ENCODE measurements at places on chromosomes 4 and X.

DNA sequence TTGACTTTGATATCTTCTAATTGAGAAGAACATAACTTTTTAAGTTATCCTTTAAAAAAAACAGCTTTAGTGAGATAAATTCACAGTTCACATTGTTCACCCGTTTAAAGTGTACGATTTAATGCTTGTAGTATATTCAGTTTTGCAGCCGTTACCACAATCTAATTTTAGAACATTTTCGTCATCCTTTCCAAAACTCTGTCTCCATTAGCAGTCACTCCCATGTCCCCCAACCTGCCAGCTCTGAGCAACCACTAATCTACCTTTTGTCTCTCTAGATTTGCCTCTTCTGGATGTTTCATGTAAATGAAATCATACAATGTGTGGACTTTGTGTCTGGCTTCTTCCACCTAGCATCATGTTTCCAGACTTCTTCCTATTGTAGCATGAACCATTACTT is 38.6 kb downstream of the CLCN4 start:
- DNase-seq, result no peak

DNA sequence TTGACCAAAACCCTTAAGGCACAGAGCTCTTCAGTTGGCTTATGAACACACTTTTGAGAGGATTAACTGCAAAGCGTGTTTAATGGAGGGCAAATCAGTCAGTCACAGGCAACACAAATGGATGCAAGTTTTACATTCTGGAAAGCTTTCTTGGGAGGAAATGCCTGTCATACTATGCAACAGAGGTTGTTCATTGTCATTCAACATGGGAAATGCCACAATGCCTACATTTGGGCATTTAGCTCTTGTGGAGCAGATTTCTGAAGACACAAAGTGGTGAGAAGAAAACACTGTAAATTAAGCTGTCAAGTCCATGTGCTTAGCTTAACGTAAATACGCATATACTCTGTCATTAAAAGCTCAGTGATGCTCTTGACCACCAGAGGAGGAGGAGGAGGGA is 41.1 kb downstream of the CBLL2 start:
- DNase-seq, result no peak

- DNase-seq, result peak; percentile 62
Measured at GRCh38 chrX:40471965-40472648, 108.7 kb upstream of the ATP6AP2 start.

DNA sequence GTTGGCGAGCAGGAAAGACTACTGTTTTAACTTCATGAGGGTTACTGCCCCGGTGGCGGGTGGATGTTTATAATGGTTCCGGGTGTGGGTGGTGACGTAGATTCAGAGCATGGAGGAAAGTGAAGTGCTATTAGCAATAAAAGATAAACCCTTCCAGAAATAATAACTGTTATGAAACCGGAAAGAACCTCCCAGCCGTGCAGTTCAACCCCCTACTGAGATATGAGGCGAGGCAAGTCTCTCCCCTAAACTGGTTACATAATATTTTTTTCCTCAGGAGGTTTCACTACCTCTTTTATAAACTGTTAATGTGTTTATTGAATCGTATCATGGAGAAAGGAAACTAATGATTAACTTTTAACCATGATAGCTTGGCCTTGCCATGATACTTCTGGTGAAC is 33.9 kb upstream of the STIM2 start:
- DNase-seq, result no peak

- DNase-seq, result peak; percentile 68
Measured at GRCh38 chr4:17494258-17495190, 17.4 kb downstream of the QDPR start.

- DNase-seq, result no peak
Measured at GRCh38 chr4:158274636-158275035, 64.3 kb downstream of the TMEM144 start.

GRCh38 chr4:168397611-168398169 is 79.1 kb upstream of the DDX60 start:
- no peak for DNase-seq

- peak; percentile 86 for DNase-seq
Measured at GRCh38 chrX:9352694-9353411, 112.0 kb upstream of the TBL1X start.

DNA sequence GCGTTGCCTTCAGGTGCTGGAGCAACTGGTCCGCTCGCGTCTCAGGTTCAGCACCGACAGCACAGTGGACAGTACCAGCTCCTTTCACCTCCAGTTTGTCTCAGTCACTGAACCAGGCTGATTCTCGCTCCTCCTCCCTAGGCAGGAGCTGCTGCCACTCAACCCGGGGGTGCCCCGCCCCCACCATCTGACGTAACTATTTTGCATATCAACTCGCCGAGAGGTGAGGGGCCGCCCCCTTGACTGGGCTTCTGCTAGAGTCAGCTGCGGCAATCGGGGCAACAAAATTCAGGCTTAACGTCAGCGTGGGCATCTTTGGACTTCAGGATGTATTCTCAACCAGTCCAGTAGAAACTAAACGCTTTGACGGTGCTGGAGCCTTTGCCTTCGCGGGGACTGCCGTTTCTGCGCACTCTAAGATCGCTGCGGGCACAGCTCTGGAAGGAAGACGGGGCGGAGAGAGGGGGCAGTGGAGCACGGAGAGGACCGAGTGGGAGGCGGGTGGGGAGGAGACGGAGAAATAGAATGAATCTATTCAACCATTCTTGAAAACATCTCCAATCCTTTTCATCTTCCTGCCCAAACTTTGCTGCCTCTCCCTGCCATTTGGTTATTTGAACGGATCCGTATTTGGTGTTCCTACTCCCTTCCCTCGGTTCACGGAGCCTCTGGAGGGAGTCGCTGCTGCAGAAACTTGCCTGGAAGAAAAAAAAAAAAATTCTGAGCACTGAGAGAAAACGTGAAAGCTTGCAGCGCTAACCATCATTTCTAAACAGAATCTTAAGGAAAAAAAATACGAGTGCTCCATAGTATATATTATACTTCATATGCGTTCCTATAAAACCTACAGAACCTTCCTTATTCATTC is at the start of gene FSTL5:
Gene FSTL5 (minus strand): TSS at position 109 of the 868 bp plus-strand sequence. CDS start 52,604 bp downstream, outside the sequence.
- peak; percentile 87 for DNase-seq

GRCh38 chr4:156109943-156110900 is 156.6 kb upstream of the CTSO start:
- peak; percentile 72 for DNase-seq

- DNase-seq, result no peak
Measured at GRCh38 chr4:98030059-98030458, 113.2 kb downstream of the STPG2 start.

- DNase-seq, result no peak
Measured at GRCh38 chr4:3365871-3366842, 73.3 kb downstream of the RGS12 start.

DNA sequence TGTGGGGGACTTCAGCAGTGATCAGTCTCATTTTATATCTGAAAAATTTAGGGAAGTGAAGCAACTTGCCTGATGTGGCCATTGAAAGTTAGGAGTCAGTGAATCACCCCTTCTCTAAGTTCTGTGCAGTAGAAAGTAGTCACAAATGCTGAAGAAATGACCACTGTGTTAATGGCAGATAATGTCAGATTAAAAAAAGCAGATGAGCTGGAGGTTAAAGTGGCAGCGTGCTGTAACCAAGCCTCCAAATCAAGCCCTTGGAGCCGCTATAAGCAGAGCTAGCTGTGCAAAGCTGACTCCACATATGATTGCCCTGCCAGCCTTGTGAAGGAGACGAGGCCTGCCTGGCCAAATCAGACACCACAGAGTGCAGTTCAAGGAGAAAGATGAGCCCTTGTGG is 39.2 kb upstream of the PDE5A start:
- DNase-seq, result no peak

DNA sequence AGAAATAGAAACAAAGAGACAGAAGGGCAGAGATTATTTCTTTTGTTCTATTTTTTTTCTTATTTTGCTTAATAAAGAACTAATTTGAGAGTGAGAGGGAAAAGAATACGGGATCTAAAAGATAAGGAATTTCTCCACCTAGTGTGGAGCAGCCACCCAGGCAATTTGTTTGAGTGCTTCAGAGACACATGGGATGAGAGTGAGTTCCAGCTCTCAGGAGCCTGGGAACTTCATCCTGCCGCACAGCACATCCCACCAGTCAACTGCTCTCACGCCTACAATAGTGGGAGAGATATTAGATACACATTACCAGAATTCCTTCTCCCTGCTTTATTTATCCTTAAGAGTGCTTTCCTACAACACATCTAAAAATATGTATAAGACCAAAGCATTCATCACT is 946.4 kb downstream of the PDHA2 start:
- no peak for DNase-seq

DNA sequence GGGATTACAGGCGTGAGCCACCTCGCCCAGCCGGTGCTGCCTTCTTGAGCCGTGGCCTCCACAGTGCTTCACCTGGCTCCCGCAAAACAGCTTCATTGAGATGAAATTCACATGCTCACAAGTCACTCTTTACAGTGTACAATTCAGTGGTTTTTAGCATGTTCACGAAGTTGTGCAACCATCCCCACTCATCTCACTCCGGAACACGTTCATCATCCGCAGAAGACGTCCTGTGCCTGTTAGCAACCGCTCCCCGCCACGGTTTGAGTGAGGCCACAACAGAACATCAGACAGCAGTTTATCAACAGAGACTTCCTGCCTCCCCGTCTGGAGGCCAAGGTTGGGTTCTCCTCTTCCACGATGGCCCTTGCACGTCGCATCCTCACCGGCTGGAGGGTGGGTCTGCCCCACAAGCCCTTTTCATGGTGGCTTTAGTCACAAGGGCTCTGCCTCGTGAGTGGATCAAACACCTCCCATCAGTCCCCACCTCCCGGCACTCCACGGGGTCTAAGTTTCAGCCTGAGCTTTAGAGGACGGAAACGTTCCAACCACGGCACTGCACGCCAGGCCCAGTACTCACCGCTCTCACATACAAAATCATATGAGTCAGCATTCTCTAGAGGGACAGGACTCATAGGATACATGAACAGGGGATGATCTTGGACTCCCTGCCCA is 29.6 kb upstream of the SPON2 start:
- DNase-seq, result peak; percentile 100

- DNase-seq, result no peak
Measured at GRCh38 chr4:119014658-119015057, 121.0 kb upstream of the MYOZ2 start.

GRCh38 chr4:41874398-41874797 is 60.8 kb upstream of the TMEM33 start:
- DNase-seq, result no peak

GRCh38 chrX:132093239-132093860 is 34.5 kb downstream of the FRMD7 start:
- DNase-seq, result no peak

DNA sequence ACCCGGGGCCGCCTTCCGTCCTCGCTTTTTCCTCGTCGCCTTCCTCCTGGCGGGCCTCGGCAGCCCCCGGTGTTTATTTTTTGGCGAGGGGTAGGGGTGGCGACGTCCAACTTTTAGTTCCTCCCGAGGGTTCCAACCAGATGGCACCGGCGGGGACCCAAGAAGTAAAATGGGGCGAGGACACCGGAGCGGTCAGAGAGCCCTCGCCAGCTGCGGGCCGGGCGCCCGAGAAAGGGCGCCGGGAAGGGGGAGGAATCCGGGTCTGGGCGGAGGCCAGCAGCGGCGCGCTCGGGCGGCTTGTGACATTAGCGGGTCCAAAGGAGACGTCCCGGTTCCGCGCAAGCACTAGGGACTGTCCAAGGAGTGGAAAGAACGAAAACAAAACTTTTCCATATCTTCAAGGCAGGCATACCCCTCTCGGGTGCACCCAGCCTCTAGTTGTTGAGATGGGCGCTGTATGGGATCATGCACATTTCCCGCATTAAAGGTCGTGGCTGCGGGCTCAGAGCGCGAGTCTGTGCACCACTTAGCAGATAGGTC is 691 bp upstream of the USP46 start:
- DNase-seq, result peak; percentile 27

All from amniotic epithelial cell (primary cell).